ENCODE measurements at places on chromosomes 11 and 22.

- no peak for DNase-seq
These were observed 32.8 kb downstream of the CELSR1 start for GRCh38 chr22:46504584-46504983.

DNA sequence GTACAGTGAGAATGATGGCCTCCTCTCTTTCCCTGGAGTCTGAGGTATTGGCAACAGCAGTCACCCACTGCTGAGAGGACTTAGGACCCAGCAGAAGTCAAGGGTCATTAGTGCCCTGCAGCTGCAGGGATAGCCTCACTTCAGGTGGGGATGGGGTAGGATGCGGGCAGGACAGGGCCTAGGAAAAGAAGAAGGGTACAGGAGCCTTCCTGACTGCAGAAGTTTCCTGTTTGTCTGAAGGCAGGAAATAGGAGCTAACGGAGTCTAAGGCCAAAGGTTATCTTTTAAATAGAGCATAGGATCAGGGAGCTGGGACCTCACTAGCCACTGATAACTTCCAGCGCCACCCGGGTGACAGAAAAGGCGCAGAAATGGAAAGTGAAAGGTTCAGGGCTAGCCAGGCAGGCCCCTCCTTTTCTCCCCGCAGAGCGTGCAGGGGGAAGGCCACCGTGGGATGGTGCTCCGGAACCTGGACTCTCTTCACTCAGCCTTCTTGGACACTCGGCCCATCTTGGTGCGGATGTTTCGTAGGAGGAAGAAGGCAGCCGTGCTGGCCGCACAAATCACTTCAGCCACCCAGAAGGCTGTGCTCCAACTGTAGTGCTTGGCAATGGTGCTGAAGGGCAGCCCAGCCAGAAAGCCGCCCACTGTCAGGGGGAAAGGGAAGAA is 6.0 kb downstream of the TRAPPC4 start:
- no peak for DNase-seq

DNA sequence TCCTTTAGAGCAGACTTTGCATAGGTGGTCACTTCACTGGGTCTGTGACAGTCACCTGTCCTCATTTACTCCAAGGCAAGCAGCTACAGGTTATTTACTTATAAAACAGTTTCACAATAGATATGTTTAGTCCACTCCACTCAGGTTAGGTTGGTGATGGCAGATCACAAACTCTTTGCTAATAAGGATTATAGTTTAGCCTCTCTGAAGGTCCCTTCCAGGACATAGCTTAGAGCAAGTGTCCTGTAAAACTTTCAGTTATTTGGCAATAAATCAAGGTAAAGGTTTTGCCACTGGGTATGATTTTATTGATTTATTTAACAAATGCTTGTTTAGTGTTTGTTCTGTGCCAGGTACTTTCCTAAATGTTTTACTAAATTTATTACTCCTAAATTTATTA is 8.8 kb downstream of the OR6Q1 start:
- DNase-seq = no peak

- peak; percentile 60 for DNase-seq
These were observed 18.7 kb upstream of the SCGB1D1 start for GRCh38 chr11:62171261-62171723.

DNA sequence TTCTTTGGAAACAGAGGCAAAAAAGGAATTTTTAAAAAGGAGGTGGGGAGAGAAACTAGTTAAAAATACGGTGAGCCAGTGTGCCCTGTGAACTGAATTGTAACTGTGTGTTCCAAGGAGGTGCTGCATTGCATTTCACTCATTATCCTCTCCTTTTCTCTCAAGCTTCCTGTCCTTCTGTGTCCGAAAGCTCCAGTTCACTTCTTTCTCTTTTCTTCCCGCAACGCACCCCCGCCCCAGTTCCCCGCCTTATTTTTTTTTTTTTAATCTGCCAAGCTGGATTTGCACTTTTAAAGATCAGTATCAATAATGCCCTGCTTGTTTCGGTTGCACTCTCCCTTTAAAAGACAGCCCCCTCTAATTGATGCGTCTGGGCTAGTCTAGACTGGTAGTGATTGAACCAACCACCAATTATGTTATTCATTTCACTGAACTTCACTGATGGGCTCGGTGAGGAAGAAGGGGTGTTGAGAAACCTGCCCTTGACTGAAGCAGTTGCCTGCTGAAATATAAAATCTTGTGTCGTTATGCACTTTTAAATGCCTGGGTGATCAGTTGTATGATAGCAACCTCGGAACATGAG is 18.5 kb downstream of the BLID start:
- no peak for DNase-seq

DNA sequence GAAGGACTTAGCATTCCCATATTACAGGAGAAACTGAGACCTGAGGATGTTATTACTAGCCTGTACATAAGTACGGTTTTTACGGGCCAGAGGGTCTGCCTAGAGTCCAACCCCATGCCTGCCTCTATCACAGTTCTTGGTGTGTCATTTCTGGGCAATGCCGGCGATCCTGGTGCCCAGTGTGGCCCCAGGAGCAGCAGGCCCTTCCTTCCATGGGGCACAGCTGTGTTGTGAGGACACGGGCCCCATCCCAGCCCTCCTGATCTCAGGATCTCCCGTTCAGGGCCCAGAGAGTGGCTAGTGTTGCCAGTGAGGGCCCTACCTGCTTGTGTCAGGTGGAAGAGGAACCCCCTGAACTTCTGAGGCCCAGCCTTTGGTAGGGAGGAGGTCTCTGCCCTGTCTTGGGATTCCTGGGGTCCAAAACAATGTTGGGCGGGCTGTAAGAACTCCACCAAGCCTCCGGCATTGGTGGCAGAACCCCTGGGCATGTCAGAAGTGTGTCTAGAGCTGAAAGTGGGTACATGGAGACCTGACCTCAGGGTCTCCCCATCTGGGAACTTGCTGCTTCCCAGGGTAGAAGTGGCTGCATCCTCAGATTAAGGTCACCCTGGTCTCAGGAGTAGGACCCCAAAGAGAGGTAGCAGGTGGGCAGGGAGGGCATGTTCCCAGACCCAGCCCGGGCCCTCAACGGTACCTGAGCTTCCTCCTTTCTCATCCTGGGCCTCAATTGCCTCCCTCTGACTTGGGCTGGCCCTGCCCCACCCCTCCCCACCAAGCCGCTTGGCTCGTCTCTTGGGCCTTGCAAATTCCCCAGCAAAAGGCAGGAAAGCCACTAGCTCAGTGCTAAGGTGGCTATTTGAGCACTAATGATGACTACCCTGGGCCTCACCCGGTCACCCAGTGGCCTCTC is 74.6 kb upstream of the KCNQ1OT1 start:
- DNase-seq = peak; percentile 7

DNA sequence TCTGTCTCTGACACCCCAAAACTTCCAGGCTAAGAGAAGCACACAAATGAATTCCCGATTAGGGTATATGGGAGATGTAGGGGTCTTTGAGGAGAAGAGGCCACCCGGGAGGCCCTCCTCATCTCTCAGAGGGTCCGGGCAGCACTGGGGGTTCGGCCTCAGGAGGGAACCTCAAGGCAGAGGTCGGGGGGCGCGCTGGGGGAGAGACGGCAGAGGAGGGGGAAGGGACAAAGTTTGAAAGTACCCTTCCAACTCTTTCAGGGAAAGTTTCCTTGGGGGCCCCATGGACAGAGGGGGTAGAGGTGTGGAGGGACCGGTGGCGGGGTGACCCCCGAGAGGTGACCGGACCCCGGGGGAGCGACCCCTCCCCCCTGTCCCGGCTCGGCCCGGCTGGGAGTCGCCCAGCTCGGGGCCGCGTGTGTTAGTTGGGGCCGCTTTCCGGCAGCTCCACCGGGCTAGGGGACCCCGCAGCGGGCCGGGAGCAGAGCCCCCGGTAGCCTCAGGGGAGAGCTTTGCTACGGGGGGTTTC is 3.3 kb upstream of the GCAT start:
- no peak for DNase-seq

- DNase-seq = no peak
These were observed 901 bp upstream of the PARVA start for GRCh38 chr11:12376259-12377081.

GRCh38 chr22:47918276-47918921 is 1155.9 kb downstream of the TBC1D22A start:
- DNase-seq = no peak

GRCh38 chr11:69327741-69328191 is 33.8 kb downstream of the MYEOV start:
- no peak for DNase-seq

DNA sequence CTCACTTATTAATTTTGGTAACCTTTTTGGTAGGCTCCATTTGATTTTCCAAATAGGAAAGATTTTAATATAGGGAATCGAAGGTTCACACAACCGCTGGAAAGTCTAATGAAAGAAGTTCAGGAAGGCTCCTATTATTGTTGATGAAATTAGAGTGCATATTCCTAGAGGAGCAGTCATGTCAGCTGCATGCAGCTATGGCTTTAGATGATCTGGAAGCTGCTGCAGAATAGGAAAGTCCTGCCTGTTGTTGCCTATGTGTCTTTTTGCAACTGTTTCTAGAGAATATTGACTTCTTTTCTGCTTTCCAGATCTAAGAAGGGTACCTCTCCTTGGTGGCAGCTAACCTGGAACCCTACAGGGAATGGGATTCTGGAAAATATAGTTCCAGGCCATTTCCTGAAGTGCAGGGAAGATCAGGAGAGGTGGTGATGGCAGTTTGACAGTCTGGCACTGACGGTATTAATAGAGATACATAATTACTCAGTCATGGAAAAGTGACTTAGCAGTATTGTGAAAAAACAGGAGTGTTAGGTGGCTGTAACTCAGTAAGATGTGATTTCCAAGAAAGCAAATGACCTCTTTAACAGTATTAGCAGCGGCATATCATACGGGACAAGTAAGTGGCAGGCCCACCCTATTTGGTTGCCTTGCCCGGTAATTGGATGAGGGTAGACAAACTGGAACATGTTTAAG is 54.0 kb downstream of the TNRC6B start:
- no peak for DNase-seq

GRCh38 chr11:23455321-23455891 is 595.1 kb upstream of the CCDC179 start:
- DNase-seq = no peak

Measured in CD4-positive, alpha-beta T cell treated with Interleukin-15 for 1 hour (primary cell).